ENCODE measurements at places on chromosomes 3 and 15.

DNA sequence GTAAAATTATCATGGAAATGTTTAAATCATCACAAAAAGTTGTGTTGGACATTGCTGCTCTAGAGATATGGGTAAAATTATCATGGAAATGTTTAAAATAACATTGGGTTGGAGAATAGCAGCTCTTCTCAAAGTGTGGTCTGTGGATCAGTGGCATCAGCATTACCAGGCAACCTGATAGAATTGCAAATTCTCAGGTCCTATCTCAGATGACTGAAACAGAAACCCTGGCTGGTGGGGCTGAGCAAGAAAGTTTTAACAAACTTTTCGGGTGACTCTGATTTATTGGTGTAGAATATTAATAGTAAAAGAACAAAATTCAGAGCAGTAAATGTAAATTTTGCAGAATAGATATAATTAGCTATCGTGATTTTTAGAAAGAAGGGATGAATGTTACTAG is 28.9 kb downstream of the NXPE3 start:
- no peak for ATAC-seq

GRCh38 chr3:152376351-152377183 is 107.8 kb downstream of the MBNL1 start:
- ATAC-seq, result peak; percentile 54

- ATAC-seq, result no peak
These were observed 26.6 kb downstream of the BTLA start for GRCh38 chr3:112472691-112473090.

DNA sequence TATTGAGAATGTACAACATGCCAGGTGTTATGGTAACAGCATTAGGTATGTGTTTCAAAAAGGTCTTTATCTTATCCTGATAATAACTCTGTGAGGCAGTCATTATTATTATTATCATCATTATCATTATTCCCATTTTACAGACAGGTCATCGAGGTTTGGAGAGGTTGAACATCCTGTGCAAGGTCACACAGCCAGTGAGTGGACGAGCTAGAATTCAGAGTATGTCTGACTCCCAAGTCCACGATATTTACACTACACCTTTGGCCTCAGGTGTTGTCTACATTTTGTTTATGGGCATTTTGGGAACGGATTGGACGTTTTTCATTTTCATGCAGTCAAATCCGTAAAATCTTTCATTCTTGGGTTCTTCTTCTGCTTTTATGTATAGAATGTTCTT is 24.0 kb downstream of the GLDN start:
- ATAC-seq, result no peak

DNA sequence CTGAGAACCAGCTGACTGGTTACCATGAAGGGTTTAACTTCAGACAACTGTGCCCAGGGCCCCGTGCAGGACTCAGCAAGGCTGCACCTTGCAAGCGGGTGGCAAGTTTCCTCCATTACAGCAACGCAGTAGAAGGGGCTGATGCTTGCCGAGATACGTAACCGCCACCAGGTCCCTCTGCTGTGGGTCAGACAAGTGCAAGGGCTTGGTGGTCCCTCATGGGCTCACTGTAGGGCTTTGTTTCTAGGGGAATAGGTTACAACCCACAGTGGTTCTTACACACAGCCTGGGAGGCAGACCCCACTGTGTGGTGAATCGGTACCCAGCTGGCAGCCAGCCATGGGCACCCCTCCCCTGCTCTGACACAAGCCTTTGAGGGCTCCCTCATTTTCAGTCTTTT is 15.5 kb upstream of the SNRPA1 start:
- no peak for ATAC-seq

GRCh38 chr3:61857297-61857696 is 295.9 kb downstream of the PTPRG start:
- ATAC-seq, result no peak

GRCh38 chr3:10224794-10225665 is 23.2 kb upstream of the TATDN2 start:
- ATAC-seq, result peak; percentile 76

DNA sequence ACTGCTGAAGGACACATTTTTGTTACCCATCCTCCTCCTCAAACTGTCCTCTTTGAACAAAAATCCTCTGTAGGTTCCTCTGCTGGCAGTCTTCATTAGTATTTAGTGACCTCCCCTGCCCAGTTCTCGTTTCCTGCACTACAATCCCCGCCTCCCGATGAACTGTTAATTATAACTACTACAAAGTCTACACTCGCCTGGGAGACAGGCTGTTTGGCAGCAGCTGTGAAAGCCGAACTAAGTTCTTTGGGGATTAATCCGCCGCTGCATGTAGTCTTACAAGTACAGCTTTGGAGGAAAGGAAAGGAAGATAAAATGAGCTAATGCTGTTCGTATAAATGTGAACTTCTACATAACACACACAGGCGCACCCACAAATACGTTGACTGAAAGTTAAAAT is 160.0 kb upstream of the WNT5A start:
- ATAC-seq, result no peak

DNA sequence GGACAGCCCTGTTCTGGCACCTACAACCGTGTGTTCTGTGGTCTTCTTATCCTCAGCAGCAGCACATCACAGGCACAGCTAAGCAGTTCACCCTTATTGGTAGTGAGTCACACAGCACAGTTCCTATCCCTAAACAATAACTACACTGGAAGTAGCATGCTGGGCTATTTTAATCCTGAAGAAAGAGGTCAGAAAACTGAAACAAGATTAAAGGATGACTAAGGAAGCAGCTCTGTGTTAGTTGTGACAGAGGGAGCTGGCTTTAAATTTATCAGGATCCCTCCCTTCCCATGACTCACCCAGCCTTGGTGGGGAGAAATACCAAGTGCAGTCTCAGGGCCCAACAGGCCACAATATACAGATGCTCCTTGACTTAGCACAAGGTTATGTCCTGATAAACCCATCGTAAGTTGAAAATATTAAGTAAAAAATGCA is 144.3 kb downstream of the ERC2 start:
- peak; percentile 42 for ATAC-seq

- ATAC-seq, result no peak
These were observed 707.7 kb upstream of the EPHA6 start for GRCh38 chr3:96106701-96107100.

DNA sequence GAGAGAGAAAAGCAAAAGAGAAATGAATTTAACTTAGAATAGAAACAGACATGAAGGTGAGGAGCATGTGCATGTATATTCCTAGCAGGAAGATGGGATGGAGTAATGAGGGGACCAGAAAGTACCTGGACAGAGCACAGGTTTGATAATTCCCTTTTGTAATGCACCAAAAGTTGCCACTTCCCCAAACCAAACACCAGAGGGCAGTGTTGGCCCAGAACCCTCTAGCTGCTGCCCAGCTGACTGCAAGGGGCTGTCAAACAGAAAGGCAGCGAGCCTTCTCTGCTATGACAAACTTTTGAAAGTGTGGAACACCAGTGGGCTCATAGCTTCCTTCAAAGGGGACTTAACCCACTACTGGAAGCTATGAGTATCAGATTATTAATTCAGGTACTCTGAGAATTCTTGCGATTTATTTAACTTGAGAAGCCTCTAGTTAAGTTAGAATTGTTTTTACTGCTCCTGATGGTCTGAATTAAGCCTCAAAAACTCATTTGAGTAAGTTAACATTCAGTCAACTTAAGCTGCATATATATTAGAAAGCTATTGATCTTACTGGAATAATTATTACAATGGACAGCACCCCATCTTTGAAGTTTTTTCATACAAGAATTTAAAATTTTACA is 234.9 kb downstream of the NEK10 start:
- ATAC-seq, result peak; percentile 79

DNA sequence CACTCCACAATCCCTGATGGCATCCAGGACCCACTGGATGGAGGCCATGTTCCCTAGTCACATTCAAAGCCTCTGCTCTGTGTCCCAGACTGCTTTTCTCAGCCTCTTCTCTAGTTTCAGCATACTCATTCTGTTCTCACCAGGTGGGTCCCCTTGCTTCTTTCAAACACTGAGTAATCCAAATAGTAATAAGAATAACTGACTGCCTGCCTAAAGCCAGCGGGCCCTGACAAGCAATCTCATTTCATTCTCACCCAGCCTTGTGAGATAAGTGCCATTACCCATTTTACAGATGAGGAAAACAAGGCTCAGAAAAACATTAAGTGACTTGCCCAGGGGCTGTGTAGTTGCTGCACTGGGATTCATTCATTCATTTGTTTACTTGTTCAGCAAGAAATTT is 25.4 kb downstream of the MAPKAPK3 start:
- ATAC-seq, result no peak

GRCh38 chr3:171646357-171647133 is 163.7 kb downstream of the PLD1 start:
- peak; percentile 28 for ATAC-seq

- ATAC-seq, result peak; percentile 14
These were observed 12.6 kb upstream of the RNU6-1 start for GRCh38 chr15:67852418-67852817.

GRCh38 chr3:16366581-16366980 is 101.6 kb downstream of the OXNAD1 start:
- no peak for ATAC-seq

GRCh38 chr3:30114918-30115317 is 491.5 kb upstream of the TGFBR2 start:
- no peak for ATAC-seq

- no peak for ATAC-seq
These were observed 135.2 kb downstream of the MECOM start for GRCh38 chr3:169528289-169528688.

DNA sequence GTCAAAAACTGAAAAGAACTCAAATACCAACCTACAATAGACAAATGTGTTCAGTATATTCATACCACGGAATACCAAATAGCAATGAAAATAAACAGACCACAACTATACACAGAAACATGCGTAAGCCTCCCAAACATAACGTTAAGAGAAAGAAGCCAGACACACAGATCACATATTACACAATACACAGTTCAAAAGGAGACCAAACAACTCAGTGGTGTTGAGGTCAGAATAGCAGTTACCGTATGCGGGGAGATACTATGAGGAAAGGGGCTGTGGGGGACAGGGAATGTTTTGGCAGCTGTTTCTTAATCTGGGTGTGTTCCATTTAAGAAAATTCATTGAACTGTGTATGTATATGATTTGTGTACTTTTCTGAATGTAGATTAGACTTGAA is 6.6 kb downstream of the OSBPL10 start:
- ATAC-seq, result no peak

GRCh38 chr3:70855149-70855548 is 542.7 kb upstream of the MDFIC2 start:
- no peak for ATAC-seq

- no peak for ATAC-seq
These were observed 61.1 kb upstream of the IQSEC1 start for GRCh38 chr3:13134166-13134878.

DNA sequence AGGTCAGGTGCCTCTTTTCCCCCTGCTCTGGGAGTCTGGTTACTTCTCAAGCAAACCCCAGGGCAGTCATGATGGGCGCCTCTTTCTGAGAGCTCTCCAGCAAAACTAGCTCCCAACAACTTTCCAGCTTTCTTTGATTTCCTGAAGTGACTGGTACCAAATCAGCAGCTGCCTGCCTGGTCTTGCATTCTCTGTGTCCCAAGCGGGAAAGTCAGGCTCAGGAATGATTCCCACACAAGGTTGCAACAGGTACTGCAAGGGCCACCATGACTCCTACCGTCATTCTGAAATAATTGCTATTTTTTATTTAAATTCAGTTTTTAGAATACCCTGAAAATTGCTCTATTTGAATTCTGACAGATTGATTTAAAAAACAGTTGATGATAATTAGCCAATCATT is 658.7 kb downstream of the SQOR start:
- no peak for ATAC-seq

- ATAC-seq, result no peak
These were observed 61.6 kb downstream of the DPH6 start for GRCh38 chr15:35484231-35484945.

DNA sequence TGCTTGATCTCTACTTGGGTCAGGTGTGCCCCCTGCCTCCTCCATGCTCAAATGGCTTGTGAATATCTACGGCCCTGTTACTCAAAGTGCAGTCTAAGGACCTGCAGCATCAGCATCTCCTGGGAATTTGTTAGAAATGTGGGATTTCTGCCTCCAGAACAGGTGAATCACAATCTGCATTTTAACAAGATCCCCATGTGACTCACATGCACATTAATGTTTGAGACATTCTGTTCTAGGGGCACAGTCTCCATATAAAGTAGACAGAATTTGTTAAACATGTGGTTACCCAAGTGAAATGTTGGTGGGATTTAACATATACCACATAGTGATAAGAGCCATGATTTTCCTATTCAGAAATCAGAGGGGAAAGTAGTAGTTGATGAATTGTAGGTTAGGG is 256.2 kb downstream of the NR1D2 start:
- no peak for ATAC-seq

GRCh38 chr15:68775671-68776476 is 44.8 kb downstream of the ANP32A start:
- peak; percentile 16 for ATAC-seq

DNA sequence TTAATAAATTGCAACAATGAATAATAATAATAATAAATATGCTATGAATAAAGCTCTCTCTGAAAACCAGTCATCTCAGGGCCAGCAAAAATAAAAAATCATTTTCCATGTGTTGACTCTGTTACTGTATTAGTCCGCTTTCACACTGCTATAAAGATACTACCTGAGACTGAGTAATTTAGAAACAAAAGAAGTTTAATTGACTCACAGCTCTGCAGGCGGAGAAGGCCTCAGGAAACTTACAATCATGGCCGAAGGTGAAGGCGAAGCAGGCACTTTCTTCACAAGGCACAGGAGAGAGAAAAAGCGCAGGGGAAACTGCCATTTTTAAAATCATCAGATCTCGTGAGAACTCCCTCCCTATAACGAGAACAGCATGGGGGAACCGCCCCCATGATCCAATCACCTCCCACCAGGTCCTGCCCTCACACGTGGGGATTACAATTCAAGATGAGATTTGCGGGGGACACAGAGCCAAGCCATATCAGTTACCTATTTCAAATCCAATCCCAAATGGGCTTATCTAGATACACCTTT is 224.1 kb downstream of the IGSF11 start:
- no peak for ATAC-seq

- ATAC-seq, result no peak
These were observed 4.9 kb downstream of the FLNB start for GRCh38 chr3:58013099-58013498.

- ATAC-seq, result no peak
These were observed 338.3 kb upstream of the CTDSPL start for GRCh38 chr3:37523361-37523760.

DNA sequence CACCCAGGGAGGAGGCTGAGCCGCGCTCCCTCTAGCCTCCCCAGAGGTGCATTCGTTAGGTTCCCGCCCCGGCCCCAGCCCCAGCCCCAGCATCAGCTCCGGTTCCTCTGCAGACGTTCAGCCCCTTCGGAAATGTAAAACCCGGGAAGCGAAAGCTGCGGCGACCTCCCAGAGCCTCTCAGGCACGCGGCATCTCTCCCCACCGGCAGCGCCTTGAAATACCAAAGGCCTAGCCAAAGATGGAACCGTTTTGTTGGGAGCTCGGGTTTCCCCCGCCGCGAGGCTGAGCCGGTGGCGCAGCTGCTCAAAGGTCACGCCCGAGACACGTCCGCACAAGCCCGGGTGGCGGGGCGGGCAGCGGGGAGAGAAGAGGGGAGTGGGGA is 77.8 kb upstream of the HES1 start:
- peak; percentile 62 for ATAC-seq
